ENCODE measurements at places on chromosomes 6 and 20.

GRCh38 chr6:111843347-111844147 is 29.7 kb downstream of the FYN start:
- DNase-seq, result no peak

GRCh38 chr6:36378243-36378920 is 9.1 kb downstream of the ETV7 start:
- no peak for DNase-seq

GRCh38 chr6:158077676-158078075 is 90.4 kb downstream of the SERAC1 start:
- DNase-seq, result no peak

GRCh38 chr20:16279320-16279719 is 293.9 kb downstream of the KIF16B start:
- DNase-seq, result no peak

- DNase-seq, result no peak
Measured at GRCh38 chr6:17469006-17469832, 75.8 kb downstream of the CAP2 start.

- no peak for DNase-seq
Measured at GRCh38 chr6:170028629-170029345, 262.1 kb downstream of the DLL1 start.

GRCh38 chr6:74606582-74607071 is 599.2 kb downstream of the COL12A1 start:
- DNase-seq, result no peak

- DNase-seq, result no peak
Measured at GRCh38 chr20:38032585-38033329, 499 bp downstream of the TTI1 start.

- no peak for DNase-seq
Measured at GRCh38 chr6:166582258-166582657, 4.2 kb downstream of the RAMACL start.

DNA sequence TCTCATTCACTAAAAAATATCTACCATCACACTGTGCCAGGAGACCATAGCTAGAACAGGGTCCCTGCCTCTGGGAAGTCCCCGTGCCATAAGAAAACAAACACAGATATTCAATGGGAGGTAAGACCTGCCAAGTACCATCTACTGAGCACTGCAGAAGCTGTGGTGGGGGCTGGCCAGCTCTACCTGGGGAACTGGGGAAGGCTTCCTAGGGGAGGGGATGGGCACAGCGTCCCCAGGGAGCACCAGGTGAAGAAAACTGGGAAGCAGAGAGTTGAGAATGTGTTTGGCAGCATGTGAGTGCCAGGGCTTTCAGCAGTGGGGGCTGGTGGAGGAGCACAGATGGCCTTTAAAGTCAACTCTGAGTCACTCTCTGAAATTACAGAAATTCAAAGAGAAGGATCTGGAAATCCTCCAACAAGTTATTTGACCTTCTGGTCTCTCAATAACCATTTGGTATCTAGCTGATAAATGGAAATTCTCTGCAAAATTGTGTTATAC is 85.2 kb downstream of the SHLD1 start:
- no peak for DNase-seq

- no peak for DNase-seq
Measured at GRCh38 chr6:115882174-115882573, 178.5 kb downstream of the FRK start.

- no peak for DNase-seq
Measured at GRCh38 chr20:49751397-49751736, 37.7 kb upstream of the B4GALT5 start.

Measured in omental fat pad (tissue), 4 donors.